ENCODE measurements at places on chromosomes 16 and 17.
A peak's percentile ranks its signal among the peaks of the same experiment; 100 is the strongest.

DNA sequence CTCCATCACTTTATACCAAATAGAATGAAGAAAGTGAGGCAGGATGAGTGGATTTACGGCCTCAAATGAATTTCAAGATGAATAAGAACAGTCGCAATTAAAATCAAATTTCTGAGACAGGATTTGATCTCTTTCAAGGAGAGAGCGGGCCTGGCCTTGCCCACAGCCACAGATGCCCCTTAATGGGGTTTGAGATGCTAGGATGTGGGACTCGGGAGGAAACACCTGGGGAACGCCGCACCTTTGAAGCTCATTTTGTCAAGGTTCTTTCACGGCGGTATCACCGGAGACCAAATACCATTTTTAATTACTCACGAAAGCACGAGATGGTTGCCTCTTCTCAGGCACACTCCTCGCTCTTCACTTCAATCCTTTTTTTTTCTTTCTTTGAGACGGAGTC, 178.1 kb upstream of the SDK2 start:
- DNase-seq = no peak

DNA sequence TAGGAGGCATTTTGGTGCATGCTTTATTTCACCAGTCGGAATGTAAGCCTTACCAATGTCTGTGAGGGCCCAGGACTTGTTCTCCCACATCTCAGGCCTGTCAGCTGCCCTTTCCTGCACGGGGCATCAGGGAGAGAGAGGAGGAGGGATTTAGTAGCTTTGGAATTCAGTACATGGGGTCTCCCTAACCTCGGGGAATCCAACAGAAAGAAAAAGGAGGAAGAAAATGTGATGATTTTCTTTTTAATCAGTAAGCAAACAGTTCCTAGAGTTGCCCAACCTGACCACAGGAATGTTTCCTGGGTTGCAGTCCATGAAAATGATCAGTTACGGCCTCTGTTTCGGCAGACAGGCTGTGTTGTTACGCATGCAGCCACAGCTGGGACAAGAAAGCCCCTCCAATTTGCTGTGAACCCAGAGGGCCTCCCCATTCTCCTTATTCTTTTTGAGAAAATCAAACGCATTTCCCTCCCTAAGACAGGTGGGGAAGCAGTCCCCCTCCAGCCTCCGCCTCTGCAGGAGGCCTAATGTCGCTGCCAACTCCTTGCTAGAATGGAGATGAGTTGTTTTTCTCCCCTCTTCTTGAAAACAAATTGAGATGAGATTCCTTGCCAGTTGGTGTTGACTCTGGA, 53.1 kb upstream of the TANGO6 start:
- DNase-seq = no peak

GRCh38 chr16:68999114-68999513, 106.3 kb upstream of the HAS3 start:
- DNase-seq = no peak

DNA sequence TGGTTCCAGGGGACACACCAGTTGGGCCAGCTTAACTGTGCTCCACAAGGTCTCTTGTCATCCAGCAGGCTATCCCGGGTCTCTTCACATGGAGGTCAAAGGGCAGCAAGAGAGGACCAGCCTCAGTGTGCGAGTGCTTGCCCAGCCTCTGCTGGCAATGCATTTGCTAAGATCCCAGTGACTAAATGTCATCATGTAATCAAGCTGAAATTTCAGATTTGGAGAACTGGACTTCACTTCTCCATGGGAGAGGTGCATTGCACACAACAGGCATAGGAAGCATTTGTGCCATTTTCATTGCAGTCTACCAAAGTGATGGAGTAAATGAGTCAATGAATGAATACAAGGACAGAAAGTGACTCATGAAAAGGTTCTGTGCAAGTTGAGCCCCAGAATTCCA, 51.2 kb upstream of the KDM8 start:
- no peak for DNase-seq

- no peak for DNase-seq
Measured at GRCh38 chr17:43801844-43802243, 21.6 kb downstream of the CFAP97D1 start.

DNA sequence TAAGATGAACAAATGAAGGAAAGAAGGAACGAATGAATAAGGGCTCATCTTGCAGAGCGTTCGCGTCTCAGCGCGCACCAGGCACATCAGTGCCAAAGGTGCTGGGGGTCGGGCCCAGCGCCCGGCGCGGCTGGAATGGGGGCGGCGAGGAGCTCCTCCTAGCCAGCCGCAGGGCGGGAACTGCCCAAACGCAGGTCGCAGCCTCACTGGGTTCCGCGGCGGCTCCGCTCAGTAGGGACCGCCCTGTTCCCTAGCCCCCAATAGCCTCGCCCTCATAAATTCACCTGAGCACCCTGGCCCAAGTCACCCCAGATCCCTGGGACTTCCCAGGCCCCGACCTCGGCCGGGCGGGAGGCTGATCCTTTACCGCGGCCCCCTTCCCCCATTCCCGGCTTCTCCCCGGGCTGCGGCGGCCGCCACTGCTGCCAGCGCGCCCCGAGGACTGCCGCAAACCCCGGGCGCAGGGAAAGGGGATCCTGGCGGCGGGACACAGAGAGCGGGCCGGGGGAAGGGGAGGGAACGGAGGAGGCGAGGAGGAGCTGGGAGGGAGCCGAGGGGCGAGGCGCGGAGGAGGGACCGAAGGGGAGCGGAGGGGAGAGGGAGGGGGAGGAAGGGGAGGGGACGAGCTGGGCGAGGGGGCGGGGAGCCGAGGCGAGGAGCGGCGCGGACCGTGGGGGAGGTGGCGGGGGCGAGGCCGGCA, 377 bp upstream of the CRHR1 start:
- DNase-seq = peak; percentile 33

GRCh38 chr17:78433013-78433727, 54.7 kb downstream of the PGS1 start:
- no peak for DNase-seq

DNA sequence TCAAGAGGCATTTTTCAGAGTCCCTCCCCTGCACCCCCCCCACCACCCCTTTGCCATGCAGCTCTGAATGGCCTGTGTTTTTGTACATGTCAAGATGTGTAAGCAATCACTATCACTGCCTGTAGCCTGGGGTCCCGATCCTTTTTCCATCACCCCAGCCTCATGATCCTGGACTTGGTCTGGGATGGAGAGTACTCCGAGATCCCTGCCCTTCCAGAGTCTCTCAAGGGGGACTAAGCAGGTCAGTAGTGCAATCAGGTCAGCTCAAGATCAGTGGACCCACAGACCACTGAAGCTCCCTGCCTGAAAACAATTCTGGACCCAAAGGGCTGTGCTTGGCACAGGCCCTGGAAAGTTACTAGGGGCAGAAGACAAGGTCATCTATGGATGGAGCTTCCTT, 7.5 kb upstream of the GJD3 start:
- no peak for DNase-seq

DNA sequence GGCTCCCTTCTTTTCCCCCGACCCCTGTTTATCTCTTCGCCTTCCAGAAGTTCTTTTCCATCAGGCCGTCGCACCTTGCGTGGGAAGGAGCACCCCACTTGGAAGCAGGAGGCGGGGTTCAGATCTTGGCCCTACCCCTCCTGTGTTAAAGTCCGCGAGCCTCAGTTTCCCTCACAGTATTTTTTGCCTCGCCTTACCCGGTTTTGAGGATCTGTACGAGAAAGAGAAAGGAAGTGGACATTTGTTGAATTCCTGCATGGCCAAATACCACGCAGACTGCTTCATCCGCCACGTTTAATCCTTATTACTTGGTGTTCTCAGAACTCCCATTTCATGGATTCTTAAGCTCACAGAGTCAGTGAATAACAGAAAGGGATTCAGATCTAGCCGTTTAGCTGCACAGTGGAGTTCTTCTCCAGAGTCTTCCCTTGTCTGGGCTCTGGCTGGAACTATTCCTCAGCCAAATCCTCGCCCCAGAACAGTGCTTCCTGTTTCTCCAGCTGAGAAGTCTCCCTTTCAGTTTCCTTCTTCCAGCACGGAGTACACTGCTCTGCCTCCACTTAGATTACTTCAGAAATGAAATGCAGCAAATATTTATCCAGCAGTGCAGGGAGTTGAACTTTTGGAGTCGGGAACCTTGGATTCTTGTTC, 590 bp downstream of the TMEM219 start:
- no peak for DNase-seq

GRCh38 chr17:59456923-59457615, 108.3 kb upstream of the DHX40 start:
- no peak for DNase-seq

GRCh38 chr16:2865651-2866050, 7.7 kb upstream of the PRSS22 start:
- DNase-seq = no peak

- DNase-seq = peak; percentile 64
Measured at GRCh38 chr16:54957403-54958166, 26.9 kb downstream of the IRX5 start.

- no peak for DNase-seq
Measured at GRCh38 chr16:70753228-70753627, 47.7 kb downstream of the VAC14 start.

DNA sequence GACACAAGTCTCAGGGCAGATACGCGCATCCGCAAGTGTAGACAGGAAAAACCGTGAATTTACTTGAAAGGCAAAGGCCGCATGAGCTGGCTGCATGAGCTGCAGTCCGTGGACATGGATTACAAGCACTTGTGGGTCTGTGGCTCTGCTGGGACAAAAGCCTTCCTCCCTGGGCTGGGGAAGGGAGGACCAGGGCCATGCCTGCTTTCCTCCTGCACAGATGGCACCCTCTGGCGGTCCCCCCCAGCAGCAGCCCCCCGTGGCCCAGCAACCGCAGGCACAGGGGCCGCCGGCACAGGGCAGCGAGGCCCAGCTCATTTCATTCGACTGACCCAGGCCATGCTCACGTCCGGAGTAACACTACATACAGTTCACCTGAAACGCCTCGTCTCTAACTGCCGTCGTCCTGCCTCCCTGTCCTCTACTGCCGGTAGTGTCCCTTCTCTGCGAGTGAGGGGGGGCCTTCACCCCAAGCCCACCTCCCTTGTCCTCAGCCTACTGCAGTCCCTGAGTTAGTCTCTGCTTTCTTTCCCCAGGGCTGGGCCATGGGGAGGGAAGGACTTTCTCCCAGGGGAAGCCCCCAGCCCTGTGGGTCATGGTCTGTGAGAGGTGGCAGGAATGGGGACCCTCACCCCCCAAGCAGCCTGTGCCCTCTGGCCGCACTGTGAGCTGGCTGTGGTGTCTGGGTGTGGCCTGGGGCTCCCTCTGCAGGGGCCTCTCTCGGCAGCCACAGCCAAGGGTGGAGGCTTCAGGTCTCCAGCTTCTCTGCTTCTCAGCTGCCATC, 1.7 kb upstream of the MRPL12 start:
- DNase-seq = peak; percentile 48

DNA sequence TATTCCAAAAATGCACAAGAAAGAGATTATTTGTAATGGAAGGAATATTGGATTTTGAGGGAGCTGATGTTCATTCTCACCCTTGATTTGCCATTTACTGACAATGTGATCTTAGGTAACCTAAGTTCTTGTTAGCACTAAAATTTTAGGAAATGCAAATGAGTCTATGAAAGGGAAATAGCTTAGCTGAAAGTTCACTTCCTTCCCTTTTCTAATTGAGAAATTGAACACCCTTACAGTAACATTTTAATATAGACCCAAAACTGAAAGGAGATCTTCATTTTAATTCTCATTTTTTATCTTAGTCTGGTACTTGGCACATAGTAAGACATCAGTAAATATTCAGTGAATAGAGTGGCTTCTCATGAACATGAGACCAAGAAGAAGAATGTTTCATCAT, 10.9 kb upstream of the WSB1 start:
- DNase-seq = no peak

GRCh38 chr17:2736956-2737355, 12.5 kb downstream of the CCDC92B start:
- no peak for DNase-seq

DNA sequence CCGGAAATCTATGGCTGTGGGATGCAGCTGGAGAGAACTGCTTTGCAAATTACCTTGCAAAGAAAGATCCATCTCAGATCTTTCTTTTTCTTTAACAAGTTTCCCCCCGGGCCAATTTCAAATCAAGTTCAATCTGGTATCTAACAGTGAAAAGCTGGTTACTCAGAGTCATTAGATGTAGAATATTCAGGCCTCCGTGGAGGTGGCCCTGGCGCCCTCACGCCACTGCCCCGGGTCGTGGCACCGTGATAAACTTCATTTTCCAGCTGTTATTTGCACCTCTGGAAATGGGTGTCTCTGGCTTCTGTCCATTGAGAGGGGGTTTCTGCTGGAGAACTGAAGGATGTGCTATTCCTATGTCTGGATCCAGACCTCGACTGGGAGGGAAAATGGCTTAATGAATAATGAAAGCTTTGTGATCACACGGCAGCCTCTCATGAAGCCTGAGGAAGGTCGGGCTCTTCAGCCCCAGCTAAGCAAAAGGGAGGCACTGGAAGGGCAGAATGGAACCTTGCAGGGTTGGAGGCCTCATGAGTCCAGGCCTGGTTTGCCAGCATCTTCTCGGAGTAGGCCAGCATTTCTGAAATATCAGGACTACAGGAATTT, 30.5 kb downstream of the CACNG4 start:
- no peak for DNase-seq

DNA sequence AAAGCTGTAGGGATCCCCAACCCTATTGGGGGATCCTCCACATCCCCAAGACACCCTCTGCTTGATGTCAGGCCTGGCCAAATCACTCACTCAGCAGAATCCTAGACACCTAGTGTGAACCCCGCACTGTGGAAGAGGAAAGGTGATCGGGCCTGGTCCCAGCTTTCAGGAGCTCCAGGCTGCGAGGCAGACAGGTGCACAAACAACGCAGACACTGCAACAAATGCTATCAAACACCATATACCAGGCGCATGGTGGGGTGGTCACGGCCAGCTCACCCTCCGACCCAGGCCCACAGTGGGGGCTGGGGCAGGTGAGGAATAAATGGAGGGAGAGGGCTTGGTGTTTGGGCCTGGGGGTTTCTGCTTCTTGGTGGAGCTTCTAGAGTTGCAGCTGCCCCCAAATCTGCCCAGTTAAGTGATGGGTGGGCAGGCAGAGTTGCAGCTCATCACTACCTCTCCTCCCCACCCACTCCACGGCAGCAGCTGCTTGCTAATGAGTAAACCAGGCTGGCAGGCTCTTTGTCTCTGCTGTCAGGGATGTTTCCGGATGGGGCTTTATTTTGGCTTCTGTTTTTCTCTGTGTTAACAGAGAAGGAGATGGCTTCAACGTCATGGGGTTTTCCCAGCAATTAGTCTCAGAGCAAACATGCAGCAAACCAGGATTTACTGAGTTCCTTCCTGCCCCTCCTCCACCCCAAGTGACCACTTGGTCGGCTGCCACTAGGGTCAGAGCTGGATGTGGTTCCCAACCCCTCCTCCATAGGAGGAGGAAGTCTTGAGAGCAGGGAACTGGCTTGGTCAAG, 46.6 kb downstream of the PECAM1 start:
- peak; percentile 43 for DNase-seq

GRCh38 chr17:2392252-2393173, 8.3 kb downstream of the MNT start:
- peak; percentile 99 for DNase-seq
